ENCODE measurements at places on chromosomes 5 and 9.

GRCh38 chr5:142979636-142980035 is 209.5 kb downstream of the ARHGAP26 start:
- no peak for DNase-seq

DNA sequence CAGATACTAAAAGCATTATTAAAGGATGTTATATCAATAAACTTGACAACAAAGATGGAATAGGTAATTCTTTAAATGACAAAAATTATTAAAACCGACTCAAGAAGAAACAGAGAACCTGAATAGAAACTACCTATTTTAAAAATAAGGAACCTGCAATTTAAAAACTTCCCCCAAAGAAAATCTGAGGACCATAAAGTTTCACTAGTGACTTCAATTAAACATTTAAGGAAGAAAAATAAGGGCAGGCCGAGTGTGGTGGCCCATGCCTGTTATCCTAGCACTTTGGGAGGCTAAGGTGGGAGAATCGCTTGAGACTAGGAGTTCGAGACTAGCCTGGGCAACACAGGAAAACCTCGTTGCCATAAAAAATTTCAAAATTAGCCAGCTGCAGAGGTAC is 99.6 kb downstream of the FANCC start:
- no peak for DNase-seq

GRCh38 chr9:83285445-83286225 is 222.7 kb upstream of the RASEF start:
- no peak for DNase-seq

- DNase-seq, result no peak
Measured at GRCh38 chr5:133391354-133392136, 220.8 kb downstream of the FSTL4 start.

DNA sequence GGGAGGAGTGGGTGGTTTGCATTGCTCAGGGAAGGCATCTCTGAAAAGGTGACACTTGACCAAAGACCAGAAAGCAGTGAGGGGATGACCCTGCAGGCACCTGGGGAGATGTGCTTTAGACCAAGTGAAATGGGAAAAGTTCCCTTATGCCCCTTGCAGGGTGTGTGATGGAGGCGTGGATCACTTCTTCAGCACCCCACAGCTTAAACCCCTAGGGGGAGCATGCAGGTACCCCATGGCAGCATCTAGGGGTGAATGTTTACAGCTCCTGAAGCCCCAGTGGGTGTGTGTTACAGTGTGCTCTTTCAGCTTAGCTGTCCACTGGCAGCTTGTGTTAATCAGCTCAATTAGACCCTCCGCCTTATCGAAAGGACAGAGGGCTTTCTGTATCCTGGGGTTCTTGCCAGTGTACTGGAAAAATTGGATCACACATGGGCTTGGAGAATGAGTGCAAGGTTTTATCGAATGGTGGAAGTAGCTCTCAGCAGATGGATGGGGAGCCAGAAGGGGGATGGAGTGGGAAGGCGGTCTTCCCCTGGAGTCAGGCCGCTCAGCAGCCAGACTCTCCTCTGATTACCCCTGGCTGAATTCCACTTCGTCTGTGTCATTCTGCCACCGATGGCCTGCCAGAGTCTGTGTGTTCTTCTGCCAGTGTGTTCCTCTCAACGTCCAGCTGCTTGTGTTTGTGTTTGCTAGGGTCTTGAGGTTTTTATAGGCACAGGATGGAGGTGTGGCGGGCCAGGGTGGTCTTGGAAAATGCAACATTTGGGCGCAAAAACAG is 6.3 kb downstream of the BHMT2 start:
- DNase-seq, result no peak

DNA sequence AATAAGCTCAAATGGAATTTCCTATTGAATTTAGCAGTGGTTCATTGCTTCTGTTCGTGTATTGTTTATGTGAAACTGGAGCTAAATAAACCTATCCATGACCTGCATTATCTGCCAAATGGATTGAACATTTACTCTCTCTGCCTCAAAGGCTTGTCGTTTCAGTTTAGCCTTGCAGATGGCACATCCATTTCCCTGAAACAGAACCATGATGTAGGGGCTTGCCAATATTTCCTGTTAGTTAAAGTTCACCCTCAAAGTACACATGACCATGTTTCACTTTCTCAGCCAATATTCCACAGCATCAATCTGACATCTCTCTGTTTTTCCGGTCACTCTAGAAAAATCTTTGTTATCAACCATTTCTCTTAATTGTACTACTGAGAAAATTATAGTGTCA is 545.3 kb downstream of the TAF11L14 start:
- DNase-seq, result no peak

DNA sequence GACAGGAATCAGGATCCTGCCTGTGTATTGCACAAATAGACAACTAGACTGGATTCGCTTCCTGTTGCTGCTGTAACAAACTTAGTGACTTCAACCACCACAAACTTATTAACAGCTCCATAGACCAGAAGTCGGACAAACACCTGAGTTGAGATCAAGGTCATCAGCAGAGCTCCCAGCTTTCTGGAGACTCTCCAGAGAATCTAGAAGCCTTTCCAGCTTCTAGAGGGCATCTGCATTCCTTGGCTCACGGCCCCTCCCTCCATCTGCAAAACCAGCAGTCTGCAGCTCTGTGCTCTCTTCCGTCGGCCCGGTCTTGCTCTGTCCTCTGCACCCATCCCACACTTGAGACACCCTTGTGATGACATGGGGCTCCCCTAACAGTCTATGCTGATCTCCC is 99.1 kb downstream of the KCNT1 start:
- DNase-seq, result no peak

DNA sequence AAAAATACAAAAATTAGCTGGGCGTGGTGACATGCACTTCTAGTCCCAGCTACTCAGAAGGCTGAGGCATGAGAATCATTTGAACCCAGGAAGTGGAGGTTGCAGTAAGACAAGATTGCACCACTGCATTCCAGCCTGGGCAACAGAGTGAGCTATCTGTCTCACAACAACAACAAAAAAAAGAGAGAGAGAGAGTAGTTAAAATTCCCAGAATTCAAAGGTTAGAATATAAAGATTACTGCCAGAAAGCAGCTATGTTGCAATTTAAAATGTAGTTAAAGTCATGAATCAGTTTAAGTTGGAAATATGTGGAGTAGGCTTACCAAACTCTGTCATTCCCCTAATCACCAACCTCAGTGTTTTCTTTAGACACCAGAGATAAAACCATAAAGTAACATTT is 58.7 kb upstream of the SUSD1 start:
- DNase-seq, result peak; percentile 50

Data from fibroblast of skin of left biceps (primary cell).